ENCODE measurements at places on chromosomes 7 and 10. TPM values are rescaled to one million over a fixed set of nuclear protein-coding genes. Genes with fewer than 3 reads are reported as not detected.
A peak's percentile ranks its signal among the peaks of the same experiment; 100 is the strongest.

DNA sequence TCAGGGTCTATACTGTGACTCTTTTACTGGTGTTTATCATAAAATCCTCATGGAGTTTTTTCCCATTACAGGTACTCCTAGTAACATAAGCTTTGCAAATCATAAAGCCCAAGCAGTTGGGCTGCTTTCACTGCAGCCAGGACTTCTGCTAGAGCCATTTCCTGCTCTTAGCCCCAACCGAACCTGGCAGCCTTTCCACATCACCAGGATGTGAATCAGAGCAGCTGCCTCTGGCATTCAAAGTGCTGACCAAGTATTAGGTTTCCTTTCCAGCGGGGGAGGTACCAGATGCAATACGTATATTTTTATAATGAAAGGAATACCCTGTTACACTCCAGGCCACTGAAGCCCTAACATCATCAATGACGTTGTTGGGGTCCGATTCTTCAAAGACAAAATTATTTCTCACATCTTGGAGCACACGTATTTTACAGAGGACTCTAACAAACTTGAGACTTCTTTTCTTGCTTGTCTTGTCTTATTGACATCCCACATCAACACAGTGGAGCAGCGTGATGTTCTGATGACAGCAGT is 3.6 kb upstream of the HTR5A start:
- DNase-seq: peak; percentile 94

ODAD2 gene
- 0.59 TPM for total RNA-seq

AASS gene
- 26.4 TPM for total RNA-seq

- DNase-seq: no peak
Observed at GRCh38 chr10:3173171-3173878, 743 bp upstream of the PITRM1 start.

VTI1A gene
- 34.7 TPM for total RNA-seq

IFIT3 gene
- total RNA-seq: 43.8 TPM

C1QL3 gene
- not detected for total RNA-seq

DNA sequence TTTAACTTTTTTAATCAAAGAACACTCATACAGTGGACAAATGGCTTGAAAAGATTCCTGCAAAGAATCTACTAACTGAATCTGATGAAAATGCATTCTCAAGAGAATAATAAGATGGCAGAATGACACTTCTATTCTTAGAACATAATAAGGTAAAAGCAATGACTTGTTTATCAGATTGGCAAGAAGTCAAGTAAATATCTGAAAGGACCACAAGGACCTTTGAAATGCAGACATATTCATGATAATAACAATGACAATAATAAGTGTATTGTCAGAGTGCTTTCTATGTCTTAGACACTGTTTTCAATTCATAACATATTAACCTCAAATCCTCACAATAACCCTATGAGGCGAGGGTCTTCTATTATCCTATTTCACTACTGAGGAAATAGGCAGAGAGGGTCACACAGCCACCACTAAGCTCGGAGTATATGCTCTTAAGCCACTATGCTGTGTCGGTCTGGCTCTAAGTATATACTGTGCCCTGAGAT is 10.6 kb downstream of the HACD1 start:
- DNase-seq: no peak

PGAM2 gene
- 0.36 TPM for total RNA-seq

PBLD gene
- total RNA-seq: 13.4 TPM

- no peak for DNase-seq
Observed at GRCh38 chr7:112500619-112501018, 19.8 kb downstream of the LSMEM1 start.

DNA sequence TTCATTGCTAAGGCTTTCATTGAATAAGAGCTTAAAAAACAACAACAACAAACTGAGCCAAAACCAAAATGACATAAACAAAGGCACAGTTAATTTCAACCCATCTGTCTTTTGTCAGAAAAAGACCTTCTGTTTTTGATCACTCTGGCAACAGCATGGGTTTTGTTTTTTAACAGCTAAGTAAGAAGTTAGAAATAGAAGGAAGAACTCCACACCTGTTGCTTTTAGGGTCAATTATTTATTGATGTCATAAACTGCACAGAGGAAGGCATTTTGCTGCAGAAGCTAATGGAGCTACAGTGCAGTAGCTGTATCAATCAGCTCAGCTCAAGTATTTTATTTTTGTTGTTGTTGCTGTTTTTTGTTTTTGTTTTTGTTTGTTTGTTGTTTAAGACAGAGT is 16.3 kb upstream of the GJD4 start:
- no peak for DNase-seq

GDF2 gene
- not detected for total RNA-seq

SPDYE16 gene
- 0.36 TPM for total RNA-seq

CHRM2 gene
- total RNA-seq: 1.2 TPM

PIK3CG gene
- not detected for total RNA-seq

BLVRA gene
- total RNA-seq: 20.6 TPM

DNA sequence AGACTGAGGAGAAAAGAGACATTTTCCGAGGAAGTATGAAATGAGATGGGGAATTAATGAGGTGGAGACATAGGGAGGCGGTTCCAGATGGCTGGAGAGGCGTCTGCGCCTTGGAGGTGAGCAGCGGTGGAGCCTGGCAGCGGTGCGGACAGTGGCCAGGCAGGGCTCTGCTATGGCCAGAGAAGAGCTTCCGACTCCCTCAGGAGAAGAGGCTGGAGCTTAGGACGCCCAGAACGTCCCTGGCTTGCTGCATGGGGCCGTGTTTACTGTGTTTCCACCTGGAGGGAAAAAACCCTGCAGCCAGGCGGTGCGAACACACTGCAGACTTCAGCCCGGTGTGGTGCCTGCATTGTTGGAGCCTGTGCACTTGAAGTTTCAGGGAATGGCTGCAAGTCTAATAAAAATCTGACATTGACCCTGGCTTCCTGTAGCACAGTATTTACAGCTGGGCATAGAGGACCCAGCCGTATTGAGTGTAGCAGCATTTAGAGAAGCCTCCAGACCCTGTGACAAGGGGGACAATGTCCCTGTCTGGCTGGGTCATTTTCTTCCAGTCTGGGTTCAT is 447.1 kb upstream of the MKI67 start:
- DNase-seq: no peak

RBM48 gene
- 7.4 TPM for total RNA-seq

CCDC146 gene
- 5.1 TPM for total RNA-seq

- DNase-seq: peak; percentile 37
Observed at GRCh38 chr7:116950889-116951351, 2.4 kb upstream of the ST7 start.

GRCh38 chr7:80640846-80641245 is 2.4 kb downstream of the CD36 start:
- no peak for DNase-seq

ANKRD7 gene
- total RNA-seq: 1.8 TPM

- DNase-seq: no peak
Observed at GRCh38 chr7:148433521-148434180, 156.9 kb upstream of the C7orf33 start.

- DNase-seq: peak; percentile 88
Observed at GRCh38 chr7:76225379-76225778, 23.7 kb downstream of the SRRM3 start.

DNA sequence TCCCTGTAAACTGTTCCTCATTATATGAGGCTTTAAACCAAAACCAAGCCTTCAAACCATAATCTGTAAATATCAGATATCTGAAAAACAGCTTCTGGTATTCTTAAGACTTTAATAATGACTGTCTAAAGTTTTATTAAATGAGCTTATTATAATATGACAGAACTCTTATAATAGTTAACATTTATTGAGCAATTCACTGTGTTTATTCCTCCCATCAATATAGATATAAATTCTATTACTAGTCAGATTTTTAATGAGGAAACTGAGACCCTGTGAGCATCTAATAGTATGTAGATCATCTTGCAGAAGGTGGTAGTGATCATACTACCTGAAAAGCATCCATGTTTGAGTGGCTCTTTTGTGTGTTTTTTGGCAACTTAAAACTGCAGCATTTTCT is 45.1 kb downstream of the KIF11 start:
- DNase-seq: no peak

RBP3 gene
- total RNA-seq: not detected

DNA sequence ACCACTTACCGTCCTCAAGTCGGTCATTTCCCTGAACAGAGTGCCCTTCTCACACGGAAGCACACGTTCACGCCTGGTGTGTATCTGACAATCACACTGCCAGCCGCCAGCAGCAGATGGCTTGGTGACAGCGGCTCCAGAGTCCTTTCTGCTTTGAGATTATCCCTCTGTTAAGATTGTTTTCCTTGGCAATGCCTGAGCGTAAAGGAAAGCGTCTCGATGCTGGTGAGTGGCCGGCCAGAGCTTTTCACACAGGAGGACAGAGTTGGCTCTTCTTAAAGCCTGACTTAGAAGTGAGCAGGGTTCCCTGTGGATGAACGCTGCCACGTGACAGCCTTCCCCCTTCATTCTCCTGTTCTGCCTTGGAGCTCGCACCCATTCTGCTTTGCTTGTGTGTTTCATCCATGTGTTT is 22.1 kb upstream of the PRKAR1B start:
- DNase-seq: peak; percentile 93

SERPINE1 gene
- total RNA-seq: 278 TPM

PLAU gene
- total RNA-seq: 27.9 TPM

OR2AE1 gene
- total RNA-seq: 0.72 TPM

DNA sequence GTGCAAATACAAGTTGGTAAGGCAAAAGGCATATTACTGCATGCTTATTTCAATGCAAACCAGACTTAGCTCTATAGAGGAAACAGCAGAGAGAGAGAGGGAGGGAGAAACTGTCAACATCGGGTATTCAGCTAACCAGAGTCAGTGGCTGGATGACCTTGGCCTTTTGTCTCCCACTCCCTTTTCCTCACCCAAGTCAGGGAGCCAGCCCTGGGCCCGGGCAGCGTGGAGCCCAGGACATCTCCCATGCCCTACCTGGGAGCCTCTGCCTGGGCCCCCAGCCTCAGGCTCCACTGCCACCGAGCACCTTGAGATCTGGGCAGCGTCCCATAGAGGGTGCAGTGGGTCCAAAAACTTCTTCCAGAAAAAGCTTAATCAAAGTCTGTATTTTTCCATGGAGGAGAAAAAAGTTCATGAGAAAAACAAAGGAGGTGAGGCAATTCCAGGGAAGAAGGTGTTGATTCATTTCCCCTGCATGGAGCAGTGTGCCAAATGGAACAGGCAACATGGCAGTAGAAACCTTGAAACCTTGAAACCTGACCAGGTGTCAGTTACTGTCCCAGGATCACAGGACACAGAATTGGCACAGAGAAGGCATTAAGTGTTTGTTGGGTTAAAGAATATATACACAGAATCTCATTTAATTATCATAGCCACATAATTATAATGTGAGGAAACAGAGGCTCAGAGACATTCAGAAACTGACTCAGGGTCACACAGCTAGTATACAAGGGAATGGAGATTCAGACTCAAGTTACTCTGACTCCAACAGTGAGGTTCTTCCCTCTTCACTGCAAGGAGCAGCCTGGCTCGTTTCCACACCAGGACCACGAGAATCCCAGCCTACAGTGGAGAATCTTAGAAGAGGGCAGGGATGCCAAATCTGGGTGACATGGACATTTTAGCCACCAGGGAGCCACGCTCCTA is 5.8 kb upstream of the NCOA4 start:
- peak; percentile 21 for DNase-seq

- peak; percentile 25 for DNase-seq
Observed at GRCh38 chr10:129780198-129780597, 183.9 kb downstream of the EBF3 start.

ADK gene
- total RNA-seq: 34.0 TPM

DNA sequence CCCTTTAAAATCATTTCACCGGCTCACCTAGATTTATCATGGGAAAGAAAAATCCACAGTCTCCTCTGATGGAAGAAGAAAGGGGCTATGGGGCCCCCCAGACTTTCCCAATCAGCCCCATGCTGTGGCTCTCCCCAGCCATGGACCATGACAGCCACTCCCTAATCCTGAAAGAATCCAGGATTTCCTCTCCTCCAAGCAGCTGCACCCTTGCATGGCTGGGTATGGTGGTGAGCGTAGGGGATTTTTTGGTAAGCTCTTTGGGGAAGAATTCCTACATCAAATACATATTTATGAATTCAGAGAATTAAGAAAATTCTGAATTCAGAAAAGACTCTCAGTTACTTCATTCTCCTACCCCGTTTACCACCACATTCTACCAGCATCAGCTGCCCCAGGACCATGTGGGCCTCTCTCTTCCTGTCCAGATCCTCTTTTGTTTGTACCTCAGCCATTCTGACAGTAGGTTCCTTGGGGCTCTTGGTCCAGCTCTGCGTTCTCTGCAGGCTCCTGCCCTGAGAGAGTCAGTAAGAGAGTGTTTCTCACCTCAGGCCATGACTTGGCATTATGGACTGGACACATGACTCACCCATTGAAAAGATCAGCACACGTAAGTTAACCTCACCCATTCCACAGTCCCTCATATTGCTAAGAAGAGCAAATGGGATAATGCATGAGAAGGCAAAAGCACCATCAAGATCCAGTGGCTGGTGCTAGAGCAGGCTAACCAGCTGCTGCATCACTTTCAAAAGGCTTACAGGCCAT is 337.8 kb downstream of the ELMO1 start:
- DNase-seq: no peak

DNA sequence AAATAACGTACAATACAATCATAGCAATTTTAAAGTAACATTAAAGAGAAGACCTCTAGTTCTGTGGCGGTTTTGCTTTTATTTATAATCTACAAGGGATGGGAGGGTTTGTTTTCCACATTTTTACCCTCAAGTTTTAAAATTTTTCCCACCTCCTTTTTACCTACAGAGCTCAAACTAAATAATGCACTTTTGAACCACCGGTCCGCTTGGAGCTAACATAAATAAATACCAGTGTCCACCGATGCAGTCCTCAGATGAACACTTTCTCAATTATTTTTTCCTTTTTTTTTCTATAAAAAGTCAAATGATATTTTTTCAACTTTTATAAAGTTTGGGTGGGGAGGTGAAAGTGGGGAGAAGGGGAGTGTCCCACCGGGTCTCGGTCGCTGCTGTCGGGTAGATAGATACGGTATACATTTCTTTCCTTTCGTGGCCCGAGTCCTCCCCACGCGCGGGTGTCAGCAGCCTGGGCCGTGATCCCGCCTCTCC is 3.3 kb downstream of the ZNF503 start:
- no peak for DNase-seq

DNA sequence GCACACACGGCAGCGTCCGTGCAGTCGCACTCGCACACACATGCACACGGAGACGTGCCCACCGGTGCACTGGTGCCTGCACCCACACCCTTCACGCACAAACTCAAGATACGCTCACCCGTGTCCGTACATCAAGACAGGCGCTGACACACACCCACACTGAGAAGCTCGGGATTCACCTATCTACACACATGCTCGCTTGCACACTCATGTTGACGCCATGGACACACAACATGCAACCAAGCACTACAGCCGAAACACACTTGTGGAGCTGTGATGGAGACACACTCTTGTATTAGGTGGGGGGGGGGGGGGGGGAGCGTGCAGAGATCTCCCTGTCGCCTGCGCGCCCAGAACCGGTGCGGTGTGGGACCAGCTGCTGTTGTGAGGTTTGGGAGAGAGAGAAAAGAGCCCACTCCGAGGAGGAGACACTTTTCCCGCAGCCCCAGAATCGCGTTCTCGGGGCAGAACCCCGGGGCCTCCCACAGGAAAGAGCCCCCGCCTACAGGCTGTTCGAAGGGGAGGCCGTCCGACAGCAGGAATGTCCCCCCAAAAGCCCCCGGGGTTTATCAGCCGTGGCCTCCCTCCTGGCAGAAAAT is 605 bp upstream of the NFKB2 start:
- DNase-seq: peak; percentile 88

GRCh38 chr10:59847326-59847725 is 59.0 kb downstream of the CCDC6 start:
- DNase-seq: no peak

CCDC136 gene
- 7.2 TPM for total RNA-seq

FRMD4A gene
- total RNA-seq: 42.4 TPM
